ENCODE measurements at places on chromosomes 16 and 17. TPM values are rescaled to one million over a fixed set of nuclear protein-coding genes. Genes with fewer than 3 reads are reported as not detected.

GRCh38 chr17:69417545-69418483 is 3.3 kb downstream of the MAP2K6 start:
- no peaks in the 10 kb centered on the region for H3K36me3 ChIP-seq
- DNase-seq = no peak
- no peak overlapping the region for H3K4me3 ChIP-seq
- H3K27me3 ChIP-seq = no peaks in the 10 kb centered on the region
- no peak overlapping the region for H3K27ac ChIP-seq

- no peaks in the 10 kb centered on the region for H3K27me3 ChIP-seq
- no peaks in the 10 kb centered on the region for H3K36me3 ChIP-seq
- peaks cover 7% of the 10 kb centered on the region for H3K4me1 ChIP-seq
- DNase-seq = no peak
Observed at GRCh38 chr17:18161207-18162145, 22.2 kb upstream of the ALKBH5 start.

- H3K36me3 ChIP-seq = peaks cover 36% of the 10 kb centered on the region
- H3K4me1 ChIP-seq = peaks cover 7% of the 10 kb centered on the region
- no peak for DNase-seq
- H3K27ac ChIP-seq = no peak overlapping the region
- H3K27me3 ChIP-seq = no peaks in the 10 kb centered on the region
Observed at GRCh38 chr17:78053777-78054468, 74.6 kb downstream of the TMC6 start.

GRCh38 chr17:43536236-43536992 is 9.7 kb downstream of the ETV4 start:
- no peak overlapping the region for H3K4me3 ChIP-seq
- peaks cover 3% of the 10 kb centered on the region for H3K4me1 ChIP-seq
- DNase-seq = no peak
- no peak overlapping the region for H3K27ac ChIP-seq
- no peaks in the 10 kb centered on the region for H3K36me3 ChIP-seq

- no peak overlapping the region for H3K27ac ChIP-seq
- no peaks in the 10 kb centered on the region for H3K36me3 ChIP-seq
- peaks cover 11% of the 10 kb centered on the region for H3K4me1 ChIP-seq
- no peak overlapping the region for H3K4me3 ChIP-seq
- peaks cover 35% of the 10 kb centered on the region for H3K27me3 ChIP-seq
Observed at GRCh38 chr17:48012654-48013053, 24.9 kb downstream of the COPZ2 start.

- H3K4me3 ChIP-seq = no peak overlapping the region
- no peaks in the 10 kb centered on the region for H3K27me3 ChIP-seq
- no peaks in the 10 kb centered on the region for H3K4me1 ChIP-seq
- peaks cover 70% of the 10 kb centered on the region for H3K36me3 ChIP-seq
- H3K27ac ChIP-seq = no peak overlapping the region
Observed at GRCh38 chr16:30669026-30669902, 11.0 kb downstream of the FBRS start.

- no peak overlapping the region for H3K4me3 ChIP-seq
- H3K27me3 ChIP-seq = peaks cover 19% of the 10 kb centered on the region
- H3K27ac ChIP-seq = no peak overlapping the region
- peaks cover 4% of the 10 kb centered on the region for H3K4me1 ChIP-seq
- no peaks in the 10 kb centered on the region for H3K36me3 ChIP-seq
Observed at GRCh38 chr16:62029947-62030346, 6.3 kb downstream of the CDH8 start.

GRCh38 chr17:44059101-44059892 is 7.2 kb downstream of the LSM12 start:
- no peak for DNase-seq
- no peaks in the 10 kb centered on the region for H3K4me1 ChIP-seq
- H3K27ac ChIP-seq = no peak overlapping the region
- H3K4me3 ChIP-seq = no peak overlapping the region
- peaks cover 89% of the 10 kb centered on the region for H3K36me3 ChIP-seq

- H3K4me3 ChIP-seq = no peak overlapping the region
- DNase-seq = no peak
- no peaks in the 10 kb centered on the region for H3K36me3 ChIP-seq
- no peaks in the 10 kb centered on the region for H3K27me3 ChIP-seq
- no peaks in the 10 kb centered on the region for H3K4me1 ChIP-seq
- no peak overlapping the region for H3K27ac ChIP-seq
Observed at GRCh38 chr17:57708410-57708809, 36.7 kb downstream of the CCDC182 start.

GRCh38 chr17:77736721-77737120 is 221.8 kb upstream of the TNRC6C start:
- peaks cover 31% of the 10 kb centered on the region for H3K4me1 ChIP-seq
- H3K27ac ChIP-seq = no peak overlapping the region
- no peak overlapping the region for H3K4me3 ChIP-seq

GRCh38 chr17:21275047-21275578 is 9.4 kb upstream of the MAP2K3 start:
- H3K4me3 ChIP-seq = peak overlapping the region; percentile 92
- DNase-seq = no peak
- peak overlapping the region; percentile 59 for H3K27ac ChIP-seq
- no peaks in the 10 kb centered on the region for H3K27me3 ChIP-seq
- H3K36me3 ChIP-seq = no peaks in the 10 kb centered on the region

- H3K36me3 ChIP-seq = no peaks in the 10 kb centered on the region
- H3K4me1 ChIP-seq = no peaks in the 10 kb centered on the region
- no peak for DNase-seq
- H3K27ac ChIP-seq = no peak overlapping the region
- peaks cover 7% of the 10 kb centered on the region for H3K27me3 ChIP-seq
Observed at GRCh38 chr16:20382202-20382948, 22.2 kb downstream of the PDILT start.

- H3K4me3 ChIP-seq = peak overlapping the region; percentile 48
- peaks cover 15% of the 10 kb centered on the region for H3K4me1 ChIP-seq
- H3K27me3 ChIP-seq = no peaks in the 10 kb centered on the region
- no peaks in the 10 kb centered on the region for H3K36me3 ChIP-seq
- no peak for DNase-seq
Observed at GRCh38 chr17:42653179-42654124, 5.6 kb upstream of the TUBG2 start.

- no peak overlapping the region for H3K4me3 ChIP-seq
- DNase-seq = no peak
- H3K4me1 ChIP-seq = no peaks in the 10 kb centered on the region
Observed at GRCh38 chr16:9322769-9323168, 231.3 kb downstream of the HAPSTR1 start.

LGALS9B gene
- total RNA-seq = not detected

CCDC40 gene
- total RNA-seq = 14.1 TPM

TP53TG3E gene
- not detected for total RNA-seq

CDT1 gene
- 3.5 TPM for total RNA-seq

PRCD gene
- total RNA-seq = 8.2 TPM

SSTR5 gene
- not detected for total RNA-seq
